Parietal lobe (tissue), 2 donors: ENCODE measurements at places on chromosomes 5 and 9. TPM values are rescaled to one million over a fixed set of nuclear protein-coding genes. Genes with fewer than 3 reads are reported as not detected.

Gene MARCHF3
- total RNA-seq, result 14.4 TPM

Gene ARHGEF37
- total RNA-seq, result 1.3 TPM

Gene TRPM3
- total RNA-seq, result 42.3 TPM

Gene NREP
- total RNA-seq, result 726 TPM

Gene N4BP3
- 9.7 TPM for total RNA-seq

Gene GRXCR2
- not detected for total RNA-seq

Gene RANBP6
- 52.6 TPM for total RNA-seq

Gene SPATA31D3
- not detected for total RNA-seq

Gene PLCXD3
- 9.1 TPM for total RNA-seq

Gene PCDHGB1
- 20.3 TPM for total RNA-seq

Gene DNAI1
- total RNA-seq, result 2.2 TPM

Gene MLANA
- not detected for total RNA-seq

Gene CLIC3
- not detected for total RNA-seq

Gene TOR1A
- total RNA-seq, result 29.1 TPM

Gene EIF4E1B
- total RNA-seq, result 0.31 TPM

Gene SLC34A3
- not detected for total RNA-seq

Gene WNT8A
- not detected for total RNA-seq

Gene DOCK8
- 4.1 TPM for total RNA-seq

Gene NXNL2
- total RNA-seq, result 0.94 TPM

Gene PCDHA12
- 40.4 TPM for total RNA-seq

Gene DNAH5
- total RNA-seq, result 8.1 TPM

Gene LCN6
- not detected for total RNA-seq

Gene RARS1
- 128 TPM for total RNA-seq

Gene PRDM9
- not detected for total RNA-seq

Gene CDC14B
- total RNA-seq, result 36.6 TPM

Gene LECT2
- not detected for total RNA-seq

Gene KCNT1
- 6.9 TPM for total RNA-seq

Gene EPB41L4A
- 32.2 TPM for total RNA-seq

Gene SHOC1
- total RNA-seq, result not detected

Gene CNTFR
- 23.8 TPM for total RNA-seq

Gene PCDHAC2
- total RNA-seq, result 55.1 TPM

Gene ANKRD18B
- not detected for total RNA-seq

Gene NFX1
- 32.2 TPM for total RNA-seq

Gene SLC12A7
- total RNA-seq, result 8.1 TPM

Gene MTREX
- 118 TPM for total RNA-seq

Gene PSD2
- 22.8 TPM for total RNA-seq

Gene PHF24
- total RNA-seq, result 40.1 TPM

Gene CSF2
- total RNA-seq, result not detected

Gene PCDHA7
- total RNA-seq, result 47.0 TPM

Gene IGIP
- total RNA-seq, result 11.0 TPM

Gene PCDHGA3
- 11.0 TPM for total RNA-seq

Gene GABRA6
- not detected for total RNA-seq

Gene PCDHB2
- 20.3 TPM for total RNA-seq

Gene NIPAL4
- not detected for total RNA-seq

Gene PCDHB11
- 24.1 TPM for total RNA-seq

Gene NPR2
- total RNA-seq, result 19.4 TPM

Gene MEGF10
- 28.2 TPM for total RNA-seq

Gene INSL4
- not detected for total RNA-seq
